Left forelimb (tissue), 1 donor: ENCODE measurements at places on chromosomes 12 and 14.

DNA sequence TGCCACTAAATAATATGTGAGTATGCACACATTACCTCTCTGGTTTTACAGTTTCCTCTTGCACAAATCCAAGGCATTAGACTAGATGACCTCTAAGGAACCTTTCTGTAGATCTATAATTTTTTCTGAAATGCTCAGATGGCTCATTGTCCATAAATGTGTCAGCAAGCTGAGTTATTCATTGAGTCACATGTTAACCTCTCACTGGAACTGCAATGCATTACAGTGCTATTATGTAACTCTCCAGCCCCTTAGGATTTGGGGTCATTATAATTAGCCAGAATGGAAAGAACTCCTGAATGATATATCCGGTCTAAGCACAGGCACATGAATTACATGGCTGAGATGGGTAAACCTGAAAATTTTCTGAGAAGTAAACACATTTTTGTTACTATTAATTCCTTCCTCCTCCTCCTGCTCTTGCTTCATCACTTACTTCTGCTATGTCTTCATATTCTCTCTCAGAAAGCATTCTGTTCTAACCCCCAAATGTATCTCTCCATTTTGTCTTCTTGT lies 20.3 kb upstream of the DRAM1 start:
- no peak for DNase-seq

- no peak for DNase-seq
These were observed 476.3 kb upstream of the STXBP6 start for GRCh38 chr14:25526290-25526689.

DNA sequence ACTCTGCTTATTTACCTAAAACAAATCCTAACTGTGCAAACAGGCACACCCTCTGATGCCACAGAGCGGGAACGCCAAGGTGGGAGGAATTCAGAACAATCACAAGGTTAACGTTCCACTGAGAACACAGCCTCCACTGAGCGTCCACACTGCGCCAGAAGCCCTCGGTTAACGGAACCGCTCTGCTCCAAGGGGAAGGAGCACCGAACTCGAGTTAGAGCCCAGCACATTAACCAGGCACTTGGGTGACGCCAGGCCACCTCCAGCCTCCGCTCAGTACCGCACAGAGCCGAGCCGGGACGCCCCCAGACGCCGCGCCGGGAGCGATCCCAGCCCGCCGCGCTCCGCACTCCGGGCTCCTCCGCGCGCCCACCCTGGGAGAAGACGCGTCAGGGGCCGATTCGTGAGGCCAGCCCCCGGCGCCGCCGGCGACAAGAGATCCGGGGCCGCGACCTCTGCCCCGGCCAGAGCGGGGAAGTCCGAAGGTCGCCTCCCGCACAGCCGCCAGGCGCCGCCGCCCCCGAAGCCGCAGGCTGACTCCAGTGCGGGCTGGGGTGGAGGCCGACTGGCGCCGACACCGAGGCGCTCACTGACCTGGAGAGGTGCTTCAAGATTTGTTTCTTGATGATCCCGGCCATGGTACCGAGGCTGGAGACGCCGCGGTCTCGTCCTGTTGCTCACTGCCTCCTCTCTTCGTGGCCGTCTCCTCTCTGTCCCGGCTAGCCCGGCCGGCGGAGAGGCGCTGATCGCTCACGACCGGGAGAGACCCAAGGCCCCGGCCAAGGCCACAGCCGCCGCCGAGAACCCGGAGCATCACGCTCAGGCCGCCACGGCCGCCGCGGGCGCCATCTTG lies 450 bp downstream of the BLTP3B start:
- peak; percentile 72 for DNase-seq

GRCh38 chr12:132146098-132146497 lies 1.8 kb downstream of the NOC4L start:
- DNase-seq: no peak

DNA sequence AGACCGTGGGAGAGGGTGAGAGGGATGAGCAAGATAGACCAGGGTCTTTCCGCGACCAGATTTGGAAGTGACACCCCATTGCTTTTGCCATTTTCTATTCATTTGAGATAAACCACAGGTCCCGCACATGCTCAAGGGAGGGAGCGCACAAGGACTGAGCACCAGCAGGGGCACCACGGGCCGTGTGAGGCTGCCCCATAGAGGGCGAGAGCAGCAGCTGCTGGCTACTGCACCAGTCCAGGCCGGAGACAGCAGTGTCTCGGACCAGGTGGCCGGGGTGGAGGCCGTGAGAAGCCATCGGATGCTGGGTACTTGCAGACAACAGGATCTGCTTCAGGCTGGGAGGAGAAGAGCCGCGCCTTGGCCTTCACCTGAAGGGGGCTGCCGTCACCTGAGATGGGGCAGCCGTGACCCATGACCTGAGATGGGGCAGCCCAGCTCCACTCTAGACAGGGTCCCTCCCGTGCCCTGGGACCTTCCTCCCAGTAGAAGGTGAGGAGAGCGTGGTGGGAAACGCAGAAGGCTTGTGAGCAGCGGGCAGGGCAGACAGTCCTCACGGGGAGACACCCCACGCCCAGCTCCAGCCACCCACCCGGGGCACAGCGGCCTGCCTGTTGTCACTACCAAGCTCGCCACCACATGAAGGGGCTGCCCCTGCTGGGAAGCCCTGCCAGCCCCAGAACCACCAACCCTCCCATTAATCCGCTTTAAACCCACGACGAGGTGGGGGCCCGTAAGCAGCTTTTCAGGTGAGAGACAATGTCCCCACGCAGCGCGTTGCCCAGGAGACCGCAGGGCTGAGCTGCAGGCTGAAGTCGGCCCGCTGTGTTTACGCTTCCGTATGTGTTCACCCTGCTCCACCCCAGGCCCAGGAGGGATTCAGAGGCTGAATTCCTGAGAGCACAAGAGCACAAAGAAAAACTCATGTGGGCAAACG lies 61.7 kb upstream of the FBRSL1 start:
- DNase-seq: no peak

GRCh38 chr14:68233101-68233784 lies 413.7 kb downstream of the RAD51B start:
- no peak for DNase-seq

- DNase-seq: no peak
These were observed 79.4 kb upstream of the BCL11B start for GRCh38 chr14:99351166-99352007.

DNA sequence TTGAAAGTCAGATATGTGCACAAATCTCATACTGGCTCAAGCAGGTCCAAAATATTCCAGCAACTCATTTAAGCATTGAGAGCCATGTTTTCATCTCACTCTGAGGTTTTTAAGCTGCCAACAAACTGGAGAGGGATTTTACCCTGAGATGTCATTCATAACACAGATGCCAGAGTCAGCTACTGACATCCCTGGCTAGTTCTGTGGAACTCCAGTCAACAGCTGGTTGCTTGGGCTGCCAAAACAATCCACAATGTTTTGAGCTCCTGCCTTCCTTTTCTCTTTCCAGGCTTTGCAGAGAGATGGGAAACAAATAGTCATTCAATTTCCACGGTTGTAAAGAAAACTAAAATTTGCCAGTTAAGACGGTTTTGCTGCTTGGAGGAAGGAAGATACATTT lies 621.2 kb upstream of the FBXO33 start:
- DNase-seq: no peak

DNA sequence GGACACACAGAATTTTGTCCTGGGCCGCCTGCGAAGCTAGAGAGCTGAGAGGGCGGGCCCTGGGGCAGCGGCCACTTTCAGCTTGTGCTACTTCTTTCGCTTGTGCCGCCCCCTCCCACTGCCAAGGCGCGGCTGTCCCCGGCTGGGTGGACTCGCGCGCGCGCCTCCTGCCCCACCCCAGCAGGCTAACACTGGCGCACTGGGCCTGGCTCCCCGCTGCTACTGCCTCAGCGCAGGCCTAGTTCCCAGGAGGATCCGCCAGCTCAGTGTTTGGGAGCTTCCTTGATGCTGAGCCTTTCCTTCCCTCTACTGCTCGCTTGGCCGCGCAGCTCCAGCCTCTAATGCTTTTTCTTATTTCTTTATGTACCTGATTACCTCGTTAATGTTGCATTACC lies 27.4 kb upstream of the METAP2 start:
- DNase-seq: peak; percentile 70

- no peak for DNase-seq
These were observed 14.2 kb upstream of the MYO1A start for GRCh38 chr12:57063991-57064685.

GRCh38 chr14:105061428-105062047 lies 3.7 kb downstream of the GPR132 start:
- DNase-seq: peak; percentile 60

GRCh38 chr12:52186118-52186840 lies 5.5 kb downstream of the KRT80 start:
- no peak for DNase-seq

DNA sequence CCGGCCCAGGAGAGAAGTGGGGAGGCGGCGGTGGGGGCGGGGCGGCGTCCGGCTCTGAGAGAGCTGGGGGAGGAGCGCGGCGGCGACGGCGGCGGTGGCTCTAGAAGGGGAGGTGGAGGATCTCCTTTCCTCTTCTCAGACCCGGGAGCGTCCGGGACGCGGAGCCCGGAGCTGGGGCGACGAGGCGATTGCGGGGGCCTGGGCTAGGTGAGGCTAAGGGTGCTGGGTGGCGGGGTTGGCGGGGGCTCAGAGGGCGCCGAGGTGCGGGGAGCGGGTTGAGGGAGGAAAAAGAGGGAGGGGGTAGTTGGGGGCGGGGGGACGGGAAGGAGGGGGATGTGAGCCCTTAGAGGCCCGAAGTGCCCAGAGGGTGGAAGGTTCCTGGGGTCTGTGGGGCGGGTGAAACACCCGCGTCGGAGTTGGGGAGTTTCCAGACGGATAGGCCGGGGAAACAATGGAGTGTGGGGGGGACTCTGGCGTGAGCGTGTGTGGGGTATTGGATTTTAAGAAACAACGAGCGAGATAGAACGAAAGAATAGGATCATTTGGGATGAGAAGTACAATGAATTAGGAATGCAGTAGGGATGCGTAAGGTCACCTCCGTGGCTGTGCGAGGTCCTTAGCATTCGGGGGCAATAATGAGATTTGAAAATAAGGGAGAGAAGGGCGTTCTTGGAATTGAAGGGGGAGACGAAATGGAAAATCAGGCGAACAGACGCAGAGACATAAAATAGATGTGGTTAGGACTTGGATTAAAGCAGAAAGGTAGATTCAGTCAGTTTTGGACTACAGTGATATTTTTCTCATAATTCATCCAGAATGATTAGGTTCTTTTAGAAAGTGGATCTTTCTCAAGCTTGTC lies at the start of gene SPATS2:
Gene SPATS2, plus strand, starts transcription at position 82 of the 859 bp plus-strand sequence. CDS start 93,551 bp downstream, outside the sequence.
- no peak for DNase-seq

GRCh38 chr14:73787486-73788316 lies 63.9 kb upstream of the PTGR2 start:
- no peak for DNase-seq

DNA sequence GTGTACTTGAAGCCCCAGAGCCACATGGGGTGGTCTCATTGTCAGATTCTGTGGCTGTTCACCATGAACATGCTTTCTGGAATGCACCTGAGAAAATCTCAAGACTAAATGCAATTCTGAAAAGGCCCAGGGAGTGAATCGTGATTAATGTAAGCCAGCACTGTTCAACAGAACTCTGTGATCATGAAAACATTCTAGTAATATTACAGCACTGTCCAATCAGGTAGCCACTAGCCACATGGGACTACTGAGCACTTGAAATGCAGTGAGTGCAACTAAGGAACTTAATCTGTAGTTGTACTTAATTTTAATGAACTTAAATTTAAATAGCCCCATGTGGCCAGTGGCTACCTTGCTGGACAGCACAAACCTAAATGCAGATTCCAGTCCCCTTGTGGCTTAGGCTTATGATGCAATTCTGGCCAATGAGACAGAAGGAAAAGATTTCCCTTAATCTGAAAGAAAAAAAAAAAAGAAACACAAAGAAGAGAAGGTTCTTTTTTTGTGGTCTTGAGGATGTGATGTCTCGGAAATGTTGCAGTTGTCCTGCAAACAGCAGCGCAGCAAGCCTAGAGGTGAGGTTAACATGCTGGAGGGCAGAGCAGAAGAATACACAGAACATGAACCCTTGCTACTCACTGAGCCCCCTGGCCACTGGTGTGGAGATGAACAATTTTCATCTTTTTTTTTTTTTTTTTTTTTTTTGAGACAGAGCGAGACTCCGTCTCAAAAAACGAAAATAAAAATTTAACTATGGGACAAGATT lies 48.2 kb downstream of the SPPL3 start:
- no peak for DNase-seq

- no peak for DNase-seq
These were observed 5.2 kb downstream of the LRRIQ1 start for GRCh38 chr12:85041395-85041794.

- DNase-seq: peak; percentile 70
These were observed 199.5 kb upstream of the CAND1 start for GRCh38 chr12:67069451-67070306.
